ENCODE measurements at places on chromosomes 5 and 9.

DNA sequence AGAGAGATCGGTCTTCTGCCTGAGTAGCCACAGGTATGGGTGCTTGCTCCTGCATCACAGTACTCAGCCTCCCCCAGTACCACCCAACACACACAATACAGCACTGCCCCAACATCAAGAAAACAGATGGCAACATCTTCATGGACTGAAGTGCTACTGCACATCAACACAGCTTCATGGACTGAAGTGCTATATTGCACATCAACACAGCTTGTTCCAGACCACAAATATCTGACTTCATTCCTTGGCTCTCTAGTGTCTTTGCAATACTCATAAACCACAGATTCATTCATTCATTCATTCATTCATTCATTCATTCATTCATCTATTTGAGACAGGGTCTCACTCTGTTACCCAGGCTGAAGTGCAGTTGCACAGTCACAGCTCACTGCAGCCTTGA lies 31.1 kb upstream of the PCA3 start:
- no peak for DNase-seq

- DNase-seq = no peak
Observed at GRCh38 chr5:57841676-57842363, 359.2 kb upstream of the ACTBL2 start.

DNA sequence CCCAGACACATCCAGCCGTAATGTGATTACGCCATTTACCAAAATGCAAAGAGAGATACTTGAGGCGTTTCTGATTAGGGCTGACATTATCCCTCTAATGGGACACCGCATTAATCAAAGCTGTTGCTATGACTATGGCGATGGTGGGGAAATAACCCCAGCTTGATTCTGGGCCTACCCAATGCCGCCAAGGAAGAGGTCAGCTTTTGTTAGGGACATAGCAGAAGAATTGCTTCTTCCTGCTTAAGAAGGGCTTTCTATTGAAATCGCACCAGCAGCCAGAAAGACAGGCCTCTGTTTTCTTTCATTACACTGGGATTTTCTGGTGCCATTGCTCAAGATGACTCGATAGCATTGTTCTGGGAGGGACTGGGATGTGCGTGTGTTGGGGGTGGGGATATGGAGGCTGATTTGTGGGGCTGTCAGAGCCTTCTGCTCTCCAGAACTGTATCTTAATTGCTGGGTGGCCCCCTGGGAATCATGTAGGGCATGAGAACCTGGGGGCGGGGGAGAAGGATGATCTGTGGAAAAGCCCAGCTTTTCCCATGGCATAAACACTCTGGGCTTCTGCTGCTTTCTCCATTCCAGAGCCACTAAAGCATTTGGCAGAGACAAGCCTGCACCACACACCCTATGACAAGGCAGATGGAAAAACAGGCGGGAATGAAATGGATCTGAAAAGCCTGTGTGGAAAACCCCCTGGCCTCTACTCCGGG lies 106.5 kb upstream of the RAD23B start:
- DNase-seq = no peak

- DNase-seq = no peak
Observed at GRCh38 chr5:121525706-121526105, 326.0 kb upstream of the FTMT start.

DNA sequence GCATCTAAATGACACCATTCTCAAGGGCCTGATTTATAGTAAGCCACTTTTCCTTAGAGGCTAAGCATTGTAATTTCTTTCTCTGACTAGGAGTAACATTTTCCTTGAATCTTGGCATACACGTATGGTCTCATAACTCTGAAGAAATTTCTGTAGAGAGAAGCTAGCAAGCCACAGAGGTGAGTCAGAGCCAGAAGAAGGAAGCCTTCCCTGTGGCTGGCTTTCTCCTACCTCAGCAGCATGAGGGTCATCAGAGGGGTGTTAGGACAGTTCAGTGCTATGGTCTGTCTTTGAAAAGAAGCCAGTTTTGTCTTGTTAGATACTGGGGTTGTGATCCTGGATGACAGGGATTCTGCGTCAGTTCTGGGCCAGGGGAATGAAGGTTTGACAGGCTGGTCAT lies 3.2 kb downstream of the SNX30 start:
- DNase-seq = no peak

DNA sequence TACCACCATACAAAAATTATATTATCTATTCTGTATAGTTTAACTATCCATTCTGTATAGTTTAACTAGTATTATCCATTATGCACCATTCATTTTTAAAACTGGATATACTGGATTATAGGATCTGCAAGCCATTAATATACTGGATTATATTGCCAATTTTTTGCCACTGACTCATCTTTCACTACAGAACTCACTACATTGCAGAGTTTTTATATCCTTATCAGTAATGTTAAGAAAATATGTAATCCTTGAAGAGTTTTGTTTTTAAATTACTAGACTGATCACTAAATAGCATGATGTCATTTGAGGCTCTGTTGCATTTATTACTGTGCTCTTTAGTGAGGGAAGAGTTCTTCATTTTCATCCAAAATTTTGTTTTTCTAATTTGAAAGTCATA lies 109.8 kb upstream of the SNX2 start:
- DNase-seq = no peak

DNA sequence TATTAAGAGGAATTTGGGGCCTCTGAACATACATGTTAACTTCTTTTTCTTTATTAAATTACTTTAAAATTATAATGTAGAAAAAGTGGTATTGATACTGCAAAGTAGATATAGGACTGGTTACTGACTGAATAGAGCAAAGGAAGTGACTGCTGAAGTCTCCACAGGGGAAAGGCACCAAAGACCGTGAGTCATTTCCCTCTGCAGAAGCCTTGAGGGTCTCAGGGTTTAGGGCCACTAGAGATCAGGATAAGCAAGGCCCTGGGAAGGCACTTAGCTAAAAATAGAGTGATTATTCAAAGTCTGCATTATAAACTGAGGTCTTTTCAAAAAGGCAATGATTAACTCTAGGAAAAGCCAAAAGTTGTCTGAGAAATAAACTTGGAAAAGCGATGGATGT lies 44.7 kb upstream of the ITGA1 start:
- DNase-seq = no peak

DNA sequence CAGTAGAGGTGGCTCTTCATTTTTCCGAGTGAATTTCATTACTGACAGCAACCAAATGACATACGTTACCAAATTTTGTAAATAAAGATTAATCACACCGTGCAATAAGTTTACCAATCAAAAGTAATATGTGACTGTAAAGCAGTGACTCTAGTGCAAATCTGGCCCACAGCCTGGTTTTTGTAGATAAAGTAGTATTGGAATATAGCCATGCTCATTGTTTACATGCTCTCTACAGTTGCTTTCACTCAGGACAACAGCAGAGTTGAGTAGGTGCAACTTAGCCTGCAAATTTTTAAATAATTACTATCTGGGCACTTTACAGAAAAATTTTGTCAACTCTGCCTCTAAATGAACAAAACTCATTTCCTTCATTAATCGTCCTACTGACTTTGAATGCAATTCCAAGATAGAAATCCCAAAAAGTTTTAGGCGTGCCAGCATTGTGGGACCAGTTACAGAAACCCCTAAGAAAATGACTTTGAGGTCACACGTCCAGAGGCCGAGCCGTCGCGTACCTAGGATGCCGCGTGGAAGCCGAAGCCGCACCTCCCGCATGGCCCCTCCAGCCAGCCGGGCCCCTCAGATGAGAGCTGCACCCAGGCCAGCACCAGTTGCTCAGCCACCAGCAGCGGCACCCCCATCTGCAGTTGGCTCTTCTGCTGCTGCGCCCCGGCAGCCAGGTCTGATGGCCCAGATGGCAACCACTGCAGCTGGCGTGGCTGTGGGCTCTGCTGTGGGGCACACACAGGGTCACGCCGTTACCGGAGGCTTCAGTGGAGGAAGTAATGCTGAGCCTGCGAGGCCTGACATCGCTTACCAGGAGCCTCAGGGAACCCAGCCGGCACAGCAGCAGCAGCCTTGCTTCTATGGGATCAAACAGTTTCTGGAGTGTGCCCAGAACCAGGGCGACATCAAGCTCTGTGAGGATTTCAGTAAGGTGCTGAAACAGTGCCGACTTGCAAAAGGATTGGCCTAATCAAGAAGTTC lies 180.7 kb upstream of the TLE4 start:
- no peak for DNase-seq

GRCh38 chr9:85224729-85225128 lies 517.0 kb downstream of the AGTPBP1 start:
- DNase-seq = no peak

GRCh38 chr9:91994422-91994821 lies 44.4 kb upstream of the ROR2 start:
- no peak for DNase-seq

DNA sequence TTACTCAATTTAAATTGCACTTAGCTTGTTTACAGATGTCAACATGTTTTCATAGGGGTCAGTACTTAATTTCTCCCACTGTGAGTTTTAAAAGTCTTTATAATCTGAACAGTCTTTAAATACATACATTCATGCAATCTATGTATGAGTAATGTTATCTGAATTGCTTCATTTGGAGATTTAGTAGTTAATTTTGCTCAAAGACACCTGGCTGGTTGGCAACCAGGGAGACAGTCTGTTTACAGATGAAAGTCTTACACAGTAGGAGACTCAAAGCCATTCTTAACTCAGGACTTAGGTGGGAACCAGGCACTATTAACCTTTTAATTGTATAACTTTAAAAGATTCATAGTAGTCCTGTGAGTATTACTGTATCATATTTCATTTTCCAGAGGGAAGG lies 29.3 kb downstream of the DAB2 start:
- no peak for DNase-seq

DNA sequence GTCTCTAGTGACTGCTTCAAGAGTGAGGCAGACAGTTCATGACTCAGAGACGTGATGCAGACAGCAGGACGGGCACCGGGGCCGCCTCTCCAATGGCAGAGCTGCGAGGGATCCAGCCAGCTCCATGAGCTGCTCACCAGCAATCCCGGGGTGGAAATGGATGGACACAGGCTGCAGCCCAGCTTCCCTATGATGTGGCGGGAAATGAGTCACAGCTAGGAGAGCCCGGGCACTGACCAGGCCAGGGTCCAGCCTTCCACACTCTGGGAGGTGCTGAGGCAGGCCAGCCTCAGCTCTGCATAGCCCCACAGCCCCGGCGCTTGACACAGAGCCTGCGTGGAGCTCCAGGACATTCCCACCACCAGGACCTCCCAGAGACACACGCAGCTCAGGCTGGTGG lies 244.8 kb upstream of the IRX2 start:
- no peak for DNase-seq

- no peak for DNase-seq
Observed at GRCh38 chr9:14310311-14310710, 3.6 kb downstream of the NFIB start.

DNA sequence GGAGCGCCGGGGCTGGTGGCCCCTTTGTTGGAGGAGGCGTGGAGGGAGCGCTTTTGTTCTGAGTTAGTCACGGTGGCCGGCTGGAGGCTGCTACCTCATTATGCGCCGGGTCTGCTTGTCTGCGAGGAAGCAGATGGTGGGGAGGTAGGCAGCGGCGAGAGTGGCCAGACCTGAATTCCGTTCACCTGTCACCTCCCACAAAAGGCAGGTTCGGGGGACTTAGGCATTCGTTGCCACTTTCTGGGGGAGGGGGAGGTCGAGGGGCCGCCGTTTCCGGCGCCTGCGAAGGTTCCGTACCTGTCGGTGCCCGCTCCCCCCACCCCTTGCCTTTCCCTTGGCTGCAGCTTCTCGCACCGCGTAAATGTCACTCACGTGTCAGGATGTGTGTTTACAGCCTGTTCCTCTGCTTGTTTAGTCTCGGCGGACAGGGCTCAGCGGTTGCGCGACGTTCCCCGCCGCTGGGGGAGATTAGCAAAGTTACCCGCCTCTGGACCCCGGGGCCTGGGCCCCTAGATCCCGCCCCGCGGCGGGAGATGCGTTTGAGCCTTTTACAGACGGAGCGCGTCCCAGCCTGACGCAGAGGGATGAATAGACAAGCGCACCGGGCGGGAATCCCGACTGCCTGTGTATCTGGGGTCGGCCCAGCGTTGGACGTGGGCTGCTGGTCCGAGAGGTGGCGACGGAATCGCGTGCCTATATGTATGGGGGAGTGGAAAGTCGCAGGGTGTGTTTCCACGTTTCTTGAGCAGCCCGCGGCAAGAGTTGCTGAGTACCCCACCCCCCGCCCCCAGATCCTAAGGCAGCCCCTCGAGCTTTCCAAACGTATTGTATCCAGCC lies 2.7 kb upstream of the LHX2 start:
- no peak for DNase-seq

GRCh38 chr9:132409828-132410528 lies at the start of gene CFAP77:
Gene CFAP77 (plus strand): TSS chr9:132410211. CDS start chr9:132410272, 61 bp downstream.
- DNase-seq = no peak

- no peak for DNase-seq
Observed at GRCh38 chr5:149422366-149423048, 43.4 kb upstream of the IL17B start.

GRCh38 chr9:88831713-88832407 lies 159.4 kb upstream of the S1PR3 start:
- DNase-seq = no peak

DNA sequence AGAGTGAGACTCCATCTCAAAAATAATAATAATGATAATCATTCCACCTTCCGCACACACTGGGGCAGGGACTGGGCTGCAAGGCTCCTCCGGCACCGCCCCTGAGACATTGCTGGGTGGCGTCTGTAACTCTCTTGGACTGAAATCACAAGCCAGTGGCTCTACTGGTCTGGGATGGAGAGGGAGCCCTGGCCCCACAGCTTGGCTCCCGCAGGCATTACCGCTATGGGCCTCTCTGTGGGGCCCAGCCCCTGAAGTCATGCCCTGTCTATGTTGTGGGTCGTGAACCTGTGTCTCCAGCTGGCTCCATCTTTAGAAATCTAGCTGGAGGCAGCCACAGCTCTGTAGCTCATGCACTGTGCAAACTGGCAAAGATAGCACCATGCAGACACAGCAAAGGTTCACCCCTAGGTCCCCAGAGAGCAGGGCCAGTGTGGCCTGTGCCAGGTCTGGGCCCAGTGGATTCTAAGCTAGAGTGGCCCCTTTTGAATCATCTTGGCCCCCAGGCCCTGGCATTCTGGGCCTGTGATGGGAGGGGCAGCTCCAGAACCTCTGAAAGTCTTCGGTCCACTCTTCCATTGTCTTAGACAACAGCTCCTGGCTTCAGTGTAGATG lies 36.1 kb upstream of the COL5A1 start:
- DNase-seq = no peak

DNA sequence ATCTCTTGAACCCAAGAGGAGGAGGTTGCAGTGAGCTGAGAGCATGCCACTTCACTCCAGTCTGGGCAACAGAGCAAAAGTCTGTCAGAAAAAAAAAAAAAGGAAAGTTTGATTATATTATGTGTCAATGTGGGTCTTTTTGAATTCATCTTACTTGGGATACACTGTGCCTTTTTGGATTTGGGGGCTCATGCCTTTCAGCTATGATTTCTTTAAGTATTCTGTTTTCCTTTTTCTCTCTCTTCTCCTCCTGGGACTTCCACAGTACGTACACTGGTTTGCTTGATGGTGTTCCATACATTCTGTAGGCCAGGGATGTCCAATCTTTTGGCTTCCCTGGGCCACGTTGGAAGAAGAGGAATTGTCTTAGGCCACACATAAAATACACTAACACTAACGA lies 128.3 kb downstream of the DPYSL3 start:
- no peak for DNase-seq
